ENCODE measurements at places on chromosomes 11 and 22.
A peak's percentile ranks its signal among the peaks of the same experiment; 100 is the strongest.

DNA sequence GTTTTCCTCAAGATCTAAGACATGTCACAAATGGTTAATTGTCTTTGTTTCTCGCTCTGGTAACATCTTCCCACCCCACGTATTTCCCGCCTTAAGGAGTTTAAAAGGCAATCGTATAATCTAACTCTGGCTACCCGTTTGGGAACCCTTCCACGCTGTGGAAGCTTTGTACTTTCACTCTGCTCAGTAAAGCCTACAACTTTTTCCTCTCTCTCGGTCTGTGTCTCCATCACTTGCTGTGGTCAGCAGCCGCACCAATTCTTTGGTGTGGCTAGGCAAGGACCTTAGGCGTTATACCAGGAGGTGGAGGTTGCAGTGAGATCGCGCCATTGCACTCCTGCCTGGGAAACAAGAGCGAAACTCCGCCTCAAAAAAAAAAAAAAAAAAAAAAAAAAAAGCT is 1430.1 kb downstream of the LRRC4C start:
- DNase-seq = no peak

DNA sequence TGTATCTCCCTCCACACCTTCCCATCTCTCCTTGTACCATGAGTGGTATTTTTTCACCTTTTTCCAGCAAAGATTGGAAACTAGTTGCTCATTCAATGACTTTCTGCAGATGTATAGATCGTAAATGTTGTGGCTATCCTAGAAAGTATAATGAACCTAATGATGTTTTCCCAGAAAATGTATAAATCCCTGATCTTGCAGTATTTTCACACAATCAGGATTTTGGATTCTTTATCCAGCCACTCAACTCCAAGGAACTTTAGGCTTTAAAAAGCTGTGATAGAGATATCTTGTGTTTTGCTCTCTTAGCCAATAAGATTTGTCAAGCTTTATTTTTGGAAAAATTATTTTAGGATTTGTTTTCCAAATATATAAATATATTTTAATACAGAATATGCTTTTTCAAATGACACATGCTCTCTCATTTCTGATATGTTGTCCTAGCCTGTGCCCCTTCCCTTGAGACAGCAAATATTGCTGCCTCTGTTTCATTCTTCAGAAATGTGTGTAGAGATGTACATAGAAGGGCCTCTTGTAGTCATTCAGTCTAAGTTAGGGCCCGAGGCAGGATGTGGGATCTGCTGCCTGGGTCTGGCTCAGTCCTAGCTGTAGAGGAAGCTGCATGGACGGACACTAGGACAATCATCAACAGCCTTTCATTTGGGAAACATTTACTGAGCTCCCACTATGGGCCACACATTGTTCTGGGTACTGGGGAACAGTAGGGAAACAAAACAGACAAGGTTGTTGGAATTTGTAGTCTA is 62.4 kb downstream of the NAV2 start:
- no peak for DNase-seq

GRCh38 chr22:43110927-43111623 is 525 bp downstream of the BIK start:
- peak; percentile 24 for DNase-seq

- DNase-seq = no peak
These were observed 570.3 kb downstream of the OPCML start for GRCh38 chr11:132962041-132962440.

GRCh38 chr11:82682003-82682751 is 51.5 kb downstream of the FAM181B start:
- no peak for DNase-seq

DNA sequence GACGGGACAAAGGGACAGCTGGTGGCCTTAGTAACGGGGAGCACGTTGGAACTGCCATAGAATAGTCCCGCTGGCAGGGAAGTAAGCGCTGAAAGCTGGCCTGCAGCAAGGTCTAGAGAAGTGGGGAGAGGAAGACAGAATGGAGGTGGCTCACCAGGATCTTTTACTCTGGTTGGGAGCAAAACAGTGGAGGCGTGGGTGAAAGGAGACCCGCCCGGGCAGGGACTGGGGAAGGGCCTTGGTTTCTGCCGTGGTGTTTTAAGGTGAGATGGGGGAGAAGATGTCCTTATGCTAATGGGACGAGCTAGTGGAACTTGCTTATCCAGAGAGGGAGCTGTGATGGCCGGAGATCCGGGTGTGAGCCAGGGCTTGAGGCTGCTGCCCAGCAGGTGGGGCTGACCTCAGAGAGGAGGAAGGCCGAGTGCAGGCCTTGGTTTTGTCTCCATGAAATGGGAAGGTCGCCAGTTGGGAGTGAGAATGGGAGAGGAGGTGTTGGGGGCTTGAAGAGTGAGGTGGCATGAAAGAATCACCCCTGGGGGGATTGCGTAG is 56.4 kb upstream of the CTTN start:
- DNase-seq = no peak

GRCh38 chr22:32735526-32735925 is 66.0 kb upstream of the TIMP3 start:
- DNase-seq = no peak

- no peak for DNase-seq
These were observed 72.4 kb downstream of the TEAD1 start for GRCh38 chr11:12746593-12747097.

DNA sequence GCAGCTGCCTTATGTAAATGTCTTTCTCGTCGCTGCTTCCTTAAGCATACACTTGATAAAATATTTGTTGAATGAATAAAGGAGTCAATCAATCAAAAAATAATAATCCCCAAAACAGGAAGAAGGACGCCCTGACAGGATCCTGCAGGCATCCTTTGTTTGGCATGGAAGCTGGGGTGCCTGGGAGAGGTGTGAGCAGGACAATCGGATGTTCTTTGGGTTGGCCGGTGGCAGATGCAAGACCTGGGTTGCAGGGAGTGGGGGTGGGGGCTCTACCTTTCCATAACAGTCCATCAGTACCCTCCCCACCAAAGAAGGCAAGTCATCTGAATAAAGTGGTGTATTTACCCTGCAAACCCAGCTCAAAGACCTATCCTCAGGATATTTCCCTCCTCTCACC is 1.4 kb upstream of the SHANK2 start:
- DNase-seq = no peak

GRCh38 chr22:39134366-39135091 is 18.0 kb downstream of the CBX7 start:
- no peak for DNase-seq

GRCh38 chr11:69369945-69370344 is 76.0 kb downstream of the MYEOV start:
- no peak for DNase-seq

GRCh38 chr11:102446606-102447005 is 6.0 kb downstream of the TMEM123 start:
- DNase-seq = no peak

GRCh38 chr11:64321026-64321425 is 3.1 kb downstream of the PRDX5 start:
- DNase-seq = no peak

DNA sequence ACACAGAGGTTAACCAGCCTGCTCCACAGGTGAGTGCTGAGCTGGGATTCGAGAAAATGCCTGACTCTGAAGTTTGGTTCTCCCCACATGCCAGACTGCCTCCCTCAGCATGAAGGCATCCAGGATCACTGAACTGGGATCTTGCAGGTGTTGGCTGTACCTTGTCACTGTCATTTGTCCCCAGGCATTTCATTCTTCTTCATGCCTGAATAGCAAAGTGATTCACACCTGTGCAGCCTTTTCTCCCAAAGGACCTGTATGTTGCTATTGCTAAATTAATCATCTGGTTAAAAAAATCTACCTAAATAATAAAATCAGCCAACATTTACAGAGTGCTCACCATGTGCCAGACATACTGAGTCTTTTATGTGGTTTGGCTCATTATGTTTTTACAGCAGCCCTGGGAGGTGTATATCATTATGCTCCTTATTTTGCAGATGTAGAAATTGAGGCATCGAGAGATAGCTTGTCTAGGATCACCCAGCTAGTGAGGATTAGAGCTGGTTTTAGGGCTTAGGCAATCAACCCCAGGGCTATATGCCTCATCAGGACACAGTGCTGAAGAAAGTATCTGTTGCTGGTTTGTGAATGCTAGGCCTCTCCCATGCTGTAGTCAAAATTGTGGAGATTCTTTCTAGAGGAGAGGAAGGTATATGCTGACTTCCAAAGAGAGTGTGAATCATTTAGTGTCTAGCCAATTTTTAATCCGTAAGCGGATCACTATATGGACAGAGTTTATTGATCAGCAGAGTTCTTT is 204.4 kb downstream of the HIPK3 start:
- no peak for DNase-seq

DNA sequence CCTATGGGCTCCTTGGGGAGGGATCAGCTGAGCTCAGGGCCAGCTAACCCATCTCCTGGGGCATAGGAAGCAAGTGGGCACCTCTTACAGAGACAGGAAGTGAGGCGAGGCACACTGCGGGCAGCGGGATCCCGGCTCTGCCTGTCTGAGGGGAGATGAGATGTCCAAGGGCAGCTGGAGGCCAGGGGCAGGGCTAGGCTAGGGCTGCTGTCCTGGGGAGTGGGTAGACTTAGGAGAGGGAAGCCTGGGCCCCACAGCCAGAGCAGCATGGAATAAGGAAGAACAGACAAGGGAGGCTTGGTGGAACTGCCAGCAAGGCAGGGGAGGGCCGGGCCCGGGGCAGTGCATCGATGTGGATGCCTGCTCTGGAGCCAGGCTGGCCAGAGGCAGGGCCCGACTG is 76.3 kb downstream of the MORC2 start:
- DNase-seq = no peak

DNA sequence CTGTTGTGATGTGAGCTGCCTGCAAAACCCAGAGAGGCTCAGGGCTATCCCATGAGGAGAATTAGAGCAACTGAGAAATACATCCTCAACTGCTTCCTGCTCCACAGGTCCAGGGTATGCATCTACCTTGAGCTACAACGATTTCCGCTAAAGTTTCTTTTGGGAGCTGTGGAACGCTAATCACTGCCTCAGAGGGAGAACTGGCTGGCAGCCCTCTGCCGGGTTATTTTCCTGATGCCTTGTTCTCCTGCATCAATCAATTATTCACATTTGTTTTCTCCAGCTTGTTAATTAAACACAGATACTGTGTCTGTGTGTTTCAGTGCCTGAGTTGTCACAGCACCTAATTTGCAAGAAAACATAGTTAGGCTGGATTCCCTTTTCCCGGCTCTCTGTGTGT is 211.1 kb upstream of the PLET1 start:
- no peak for DNase-seq

DNA sequence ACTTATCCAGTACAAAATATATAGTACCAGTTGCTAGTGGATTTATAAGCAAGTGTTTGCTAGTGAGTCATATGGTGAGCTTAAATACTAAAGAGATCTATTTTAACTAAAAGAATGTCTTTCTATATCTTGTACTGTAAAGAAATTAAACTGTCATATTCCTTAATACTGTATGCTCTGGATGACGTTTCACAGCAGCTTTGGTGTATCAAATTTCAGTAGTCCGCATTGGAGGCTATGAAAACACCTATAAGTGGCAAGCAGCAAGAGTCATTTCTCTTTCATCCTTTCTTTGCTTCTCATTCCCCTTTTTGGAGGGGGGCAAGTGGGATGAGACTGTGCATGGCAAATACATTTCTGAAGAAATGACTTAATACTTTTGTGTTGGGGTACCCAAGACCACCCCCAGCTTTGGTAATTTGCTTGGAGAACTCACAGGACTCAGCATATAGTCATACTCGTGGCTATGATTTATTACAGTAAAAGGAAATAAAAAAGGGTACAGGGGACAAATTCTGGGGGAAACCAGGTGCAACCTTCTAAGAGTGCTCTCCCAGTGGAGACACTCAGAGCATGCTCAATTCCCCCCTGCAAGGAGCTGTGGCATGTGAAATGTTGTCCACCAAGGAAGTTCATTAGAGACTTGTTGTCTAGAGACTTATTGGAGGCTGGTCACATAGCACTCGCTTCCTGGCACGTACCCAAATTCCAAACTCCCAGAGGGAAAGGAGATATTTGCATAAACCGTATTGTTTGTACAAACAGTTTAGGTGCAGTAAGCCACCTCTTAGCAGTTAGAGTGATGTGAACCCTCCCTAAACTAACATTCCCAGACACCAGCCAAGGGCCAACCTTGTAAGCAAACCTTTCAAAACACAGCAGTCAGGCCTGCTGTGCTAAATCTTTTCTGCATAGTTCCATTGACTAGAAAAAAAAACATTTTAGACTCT is 210.8 kb downstream of the PGR start:
- no peak for DNase-seq

GRCh38 chr11:63839508-63840355 is 822 bp downstream of the MARK2 start:
- DNase-seq = no peak

Data from stimulated activated CD8-positive, alpha-beta memory T cell treated with anti-CD3 and anti-CD28 coated beads, Interleukin-2, amount 100 ng/mL, for 1 hour (primary cell).